ENCODE measurements at places on chromosomes 12 and 14.
A peak's percentile ranks its signal among the peaks of the same experiment; 100 is the strongest.

DNA sequence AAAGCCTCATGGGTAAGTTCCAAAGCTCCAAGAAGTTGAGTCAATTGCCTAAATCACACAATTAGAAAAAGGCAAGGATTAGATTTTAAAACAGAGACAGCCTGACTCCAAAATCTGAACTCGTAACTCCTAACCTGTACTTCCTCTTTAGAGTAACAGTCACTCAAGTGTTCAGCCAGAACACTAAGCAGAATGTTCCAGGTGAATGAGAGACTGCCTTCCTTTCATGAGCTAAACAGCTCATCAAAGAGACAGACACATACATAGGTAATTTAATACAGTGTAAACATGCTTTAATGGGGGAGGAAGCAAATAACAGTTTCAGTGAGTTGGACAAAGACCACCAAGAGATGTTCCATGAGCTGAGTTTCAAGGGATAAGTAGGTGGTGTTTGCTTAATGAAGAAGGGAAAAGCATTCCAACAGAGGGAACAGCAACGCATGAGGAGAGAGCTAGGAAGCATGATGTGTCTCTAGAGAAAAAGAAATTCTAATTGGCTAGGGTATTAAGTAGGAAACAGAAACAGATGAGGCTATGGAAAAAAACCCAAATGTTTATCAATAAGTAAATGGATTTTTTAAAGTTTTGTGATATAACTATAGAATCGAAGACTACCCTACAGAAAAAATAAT lies 403.9 kb downstream of the MED13L start:
- DNase-seq = peak; percentile 27

DNA sequence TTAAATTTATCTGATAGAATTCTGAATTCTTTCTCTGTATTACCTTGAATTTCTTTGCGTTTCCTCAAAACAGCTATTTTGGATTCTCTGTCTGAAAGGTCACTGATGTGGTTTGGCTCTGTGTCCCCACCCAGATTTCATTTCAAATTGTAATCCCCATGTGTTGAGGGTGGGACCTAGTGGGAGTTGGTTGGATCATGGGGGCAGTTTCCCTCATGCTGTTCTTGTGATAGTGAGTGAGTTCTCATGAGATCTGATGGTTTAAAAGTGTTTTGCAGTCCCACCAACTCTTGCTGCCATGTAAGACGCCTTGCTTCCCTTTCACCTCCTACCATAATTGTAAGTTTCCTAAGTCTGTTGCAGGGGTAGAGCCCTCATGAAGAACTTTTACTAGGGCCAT lies 34.1 kb upstream of the OR6J1 start:
- DNase-seq = no peak

DNA sequence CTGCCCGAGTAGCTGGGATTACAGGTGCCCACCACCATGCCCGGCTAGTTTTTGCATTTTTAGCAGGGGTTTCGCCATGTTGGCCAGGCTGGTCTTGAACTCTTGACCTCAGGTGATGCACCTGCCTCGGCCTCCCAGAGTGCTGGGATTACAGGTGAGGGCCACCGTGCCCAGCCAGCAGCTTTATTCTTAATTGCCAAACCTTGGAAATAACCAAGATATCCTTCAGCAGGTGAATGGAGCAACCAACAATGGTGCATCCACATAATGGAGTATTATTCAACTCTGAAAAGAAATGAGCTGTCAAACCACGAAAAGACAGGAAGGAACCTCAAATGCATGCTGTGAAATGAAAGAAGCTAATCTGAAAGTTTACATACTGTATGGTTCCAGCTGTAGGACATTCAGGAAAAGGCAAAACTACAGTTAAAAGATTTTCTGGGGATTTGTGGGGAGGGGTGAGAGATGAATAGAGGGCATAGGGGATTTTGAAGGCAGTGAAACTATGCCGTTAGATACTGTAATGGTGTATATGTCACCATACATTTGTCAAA lies 118.8 kb upstream of the CCND2 start:
- no peak for DNase-seq

DNA sequence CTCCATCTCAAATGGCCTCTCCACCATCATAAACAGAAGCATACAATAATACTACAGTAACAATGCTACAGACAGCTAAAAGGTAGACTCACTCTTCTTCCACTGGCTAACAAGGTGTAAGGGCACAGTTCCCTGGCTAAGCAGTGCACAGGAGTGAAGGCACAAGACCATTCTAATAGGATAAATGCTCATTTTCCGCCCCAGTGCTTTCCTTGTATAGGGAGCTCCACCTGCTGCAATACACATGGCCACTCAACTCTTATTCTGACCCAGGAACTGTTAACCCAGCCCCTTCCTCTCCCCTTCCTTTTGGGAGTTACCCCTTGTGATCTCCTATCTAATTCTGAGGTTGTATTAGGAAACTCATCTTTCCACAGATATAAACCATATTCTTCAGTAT lies 124.6 kb downstream of the KCNK10 start:
- no peak for DNase-seq

- no peak for DNase-seq
Measured at GRCh38 chr12:111887926-111888745, 46.1 kb downstream of the MAPKAPK5 start.

DNA sequence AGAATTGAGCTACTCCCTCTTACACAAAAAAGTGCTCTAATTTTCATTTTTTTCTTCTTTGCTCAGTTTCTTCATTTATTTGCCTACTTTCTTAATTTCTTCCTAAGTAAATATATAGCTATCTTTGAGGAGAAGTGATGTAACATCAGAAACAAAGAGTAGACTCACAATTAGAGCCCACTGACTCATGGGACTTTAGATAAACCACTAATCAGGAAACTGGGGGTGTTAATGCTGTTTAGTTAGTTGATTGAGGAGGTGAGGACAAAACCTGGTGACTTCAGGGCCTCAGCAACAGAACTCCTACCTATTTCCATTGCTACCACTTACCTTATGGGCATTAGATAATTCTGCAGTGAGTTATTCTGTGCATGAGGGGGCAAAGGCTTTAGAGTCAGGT lies 151.7 kb downstream of the MON2 start:
- DNase-seq = no peak

DNA sequence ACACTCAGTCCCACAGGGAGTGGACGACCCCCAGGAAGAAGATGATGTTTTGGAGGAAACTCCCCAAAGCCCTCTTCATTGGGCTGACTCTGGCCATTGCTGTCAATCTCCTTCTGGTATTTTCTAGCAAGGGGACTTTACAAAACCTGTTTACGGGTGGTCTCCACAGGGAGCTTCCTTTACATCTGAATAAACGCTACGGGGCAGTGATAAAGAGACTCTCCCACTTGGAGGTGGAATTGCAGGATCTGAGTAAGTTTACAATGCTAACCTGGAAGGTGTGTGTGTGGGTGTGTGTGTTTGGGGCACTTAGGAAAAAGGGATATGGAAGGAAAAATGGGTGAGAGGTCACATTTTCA lies 416 bp downstream of the GALNT8 start:
- DNase-seq = no peak

DNA sequence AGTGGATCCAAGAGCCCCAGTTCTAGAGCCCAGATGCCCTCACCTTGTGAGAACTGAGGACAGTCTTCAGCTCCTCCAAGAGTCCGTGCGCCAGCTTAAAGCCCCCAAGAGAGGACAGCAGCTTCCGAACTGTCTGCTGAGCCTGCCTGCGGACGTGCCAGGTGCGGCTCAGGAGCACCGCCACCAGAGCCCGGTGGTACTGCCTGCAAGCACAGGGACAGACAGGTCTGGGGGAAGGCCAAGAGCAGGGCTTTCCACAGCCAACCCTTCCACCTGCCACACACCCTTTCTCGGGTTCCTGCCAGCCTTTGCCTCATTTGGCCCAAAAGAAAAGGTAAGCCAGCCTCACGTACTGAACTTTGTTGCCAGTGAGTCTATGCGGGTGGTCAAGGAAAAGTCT lies 30.2 kb downstream of the GCN1 start:
- DNase-seq = no peak

- DNase-seq = no peak
Measured at GRCh38 chr14:99534863-99535262, 53.7 kb downstream of the CCNK start.

GRCh38 chr12:13227191-13227590 lies 30.7 kb downstream of the EMP1 start:
- no peak for DNase-seq

DNA sequence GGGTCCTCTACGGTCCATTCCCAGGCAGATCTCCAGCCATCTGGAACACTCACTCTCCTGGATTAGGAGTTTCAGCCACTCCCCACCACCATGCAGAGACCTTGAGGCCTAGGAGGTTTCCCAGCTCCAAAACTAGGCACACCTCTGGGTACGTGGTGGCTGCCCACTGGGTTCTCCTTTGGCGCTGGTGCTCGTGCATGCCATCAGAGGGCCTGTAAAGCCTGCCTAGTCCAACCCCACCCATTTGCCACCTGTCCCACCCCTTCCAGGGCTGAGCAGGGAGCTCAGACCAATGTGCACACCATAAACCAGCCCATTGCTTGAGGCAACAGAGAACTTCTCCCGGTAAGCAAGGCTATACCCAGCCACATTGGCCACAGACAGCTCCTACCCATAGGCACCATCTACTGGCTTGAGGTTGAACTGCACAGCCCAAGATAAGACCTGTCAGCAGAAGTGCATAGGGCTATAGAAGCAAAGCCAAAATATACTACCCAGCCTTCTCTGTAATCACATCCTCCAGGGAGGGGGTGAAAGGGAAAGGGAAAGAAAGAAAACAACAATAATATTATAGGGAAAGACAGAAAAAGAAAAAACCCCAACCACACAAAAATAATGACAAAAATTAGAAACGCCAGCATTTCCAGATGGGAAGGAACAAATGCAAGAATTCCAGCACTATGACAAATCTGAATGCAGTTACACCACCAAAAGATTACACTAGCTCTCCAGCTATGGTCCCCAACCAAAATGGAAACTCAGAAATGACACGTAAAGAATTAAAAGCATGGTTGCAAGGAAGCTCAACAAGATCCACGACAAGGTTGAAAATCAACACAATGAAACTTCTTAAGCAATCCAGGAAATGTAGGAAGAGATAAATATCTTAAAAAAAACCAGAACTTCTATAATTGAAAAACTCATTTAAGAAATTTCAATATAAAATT lies 111.9 kb upstream of the CCDC175 start:
- DNase-seq = peak; percentile 80
